Thoracic aorta (tissue), 2 donors: ENCODE measurements at places on chromosomes 7 and 10. TPM values are rescaled to one million over a fixed set of nuclear protein-coding genes. Genes with fewer than 3 reads are reported as not detected.

POP7 gene
- 21.0 TPM for total RNA-seq

CPED1 gene
- total RNA-seq: 77.4 TPM

SUMF2 gene
- 151 TPM for total RNA-seq

CDH23 gene
- 10.8 TPM for total RNA-seq

ABHD11 gene
- total RNA-seq: 16.9 TPM

DNA sequence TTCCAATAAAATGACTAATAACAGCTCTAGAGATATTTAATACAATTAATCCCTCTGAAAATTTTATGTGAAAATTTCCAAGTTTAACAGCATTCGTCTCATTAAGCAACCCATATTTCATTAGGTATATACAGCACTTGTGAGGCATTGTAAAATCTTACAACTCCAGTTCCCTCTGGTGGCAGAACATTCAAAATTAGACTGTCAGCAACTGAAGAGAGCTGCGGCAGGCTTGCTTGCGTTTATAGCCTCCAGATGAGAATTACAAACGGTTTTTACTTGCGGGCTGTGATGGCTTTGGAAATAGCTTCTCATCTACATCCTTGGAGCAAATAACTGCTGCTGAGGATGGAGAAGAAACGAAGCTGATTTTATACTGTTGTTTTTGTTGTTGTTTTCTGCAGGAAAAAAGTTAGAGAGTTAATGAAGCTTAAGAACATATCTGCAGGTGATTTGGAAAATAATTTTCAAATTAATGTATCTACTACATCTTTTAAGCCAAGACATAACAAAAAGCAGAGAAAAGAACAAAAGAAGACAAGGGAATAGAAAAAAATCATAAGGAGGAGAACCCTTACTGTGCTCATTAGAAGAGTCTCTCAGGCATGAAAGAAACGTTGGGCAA, 171.3 kb downstream of the MAGI2 start:
- no peaks in the 10 kb centered on the region for H3K27me3 ChIP-seq
- no peaks in the 10 kb centered on the region for H3K36me3 ChIP-seq
- H3K4me1 ChIP-seq: peaks cover 11% of the 10 kb centered on the region
- DNase-seq: no peak

DNA sequence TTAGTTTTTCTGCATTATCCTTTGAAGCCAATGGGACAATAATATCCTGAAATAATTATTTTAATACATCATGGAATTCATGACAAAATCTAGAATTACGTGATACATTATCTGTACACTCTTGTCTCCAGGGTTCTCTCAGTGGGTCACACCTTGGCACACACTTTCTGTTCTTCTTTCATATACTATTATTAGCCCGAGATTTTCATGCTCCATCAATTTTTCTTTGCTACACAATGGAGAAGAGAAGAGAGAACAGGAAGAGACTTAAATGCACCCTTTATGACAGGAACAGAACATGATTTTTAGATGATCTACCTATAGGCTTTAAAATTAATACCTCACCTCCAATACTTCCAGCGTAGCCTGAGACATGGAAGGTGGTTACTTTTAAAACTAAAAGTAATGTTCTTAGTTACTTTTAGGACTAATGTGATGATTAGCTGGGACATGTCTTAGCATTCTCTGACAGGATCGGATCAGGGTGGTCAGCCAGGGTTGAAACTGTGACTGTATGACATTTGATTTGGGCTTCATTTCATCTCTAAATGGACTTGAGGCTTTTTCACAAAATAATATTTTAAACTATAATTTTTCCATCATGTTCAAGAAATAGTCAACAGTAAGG, 148.2 kb upstream of the WNT16 start:
- H3K27ac ChIP-seq: no peak overlapping the region
- H3K36me3 ChIP-seq: no peaks in the 10 kb centered on the region
- no peak overlapping the region for H3K4me3 ChIP-seq

- peak overlapping the region; percentile 82 for H3K27ac ChIP-seq
- H3K4me3 ChIP-seq: no peak overlapping the region
- H3K27me3 ChIP-seq: no peaks in the 10 kb centered on the region
- H3K36me3 ChIP-seq: peaks cover 88% of the 10 kb centered on the region
- DNase-seq: peak; percentile 70
- H3K4me1 ChIP-seq: peaks cover 58% of the 10 kb centered on the region
These were observed 21.6 kb upstream of the LIMK1 start for GRCh38 chr7:74061840-74062539.

DNA sequence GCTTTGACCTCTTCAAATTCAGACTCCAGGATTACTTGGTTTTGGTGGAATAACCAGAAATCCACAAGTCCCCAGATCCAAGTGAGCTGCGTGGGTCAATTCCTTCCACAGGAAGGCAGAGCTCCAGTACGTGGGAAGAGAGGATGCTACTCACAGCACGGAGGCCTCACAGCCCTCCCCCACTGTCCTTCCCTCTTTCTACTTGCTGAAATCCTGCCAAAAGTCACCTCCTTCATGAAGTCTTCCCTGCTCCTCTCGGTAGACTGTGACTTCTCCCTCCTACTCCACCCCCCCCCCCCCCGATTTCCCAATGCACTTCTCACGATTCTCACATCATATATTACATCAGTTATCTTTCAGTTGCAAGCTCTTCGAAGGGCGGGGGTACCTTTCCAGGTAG, 12.3 kb downstream of the CAMK2G start:
- H3K36me3 ChIP-seq: peaks cover 14% of the 10 kb centered on the region
- H3K27me3 ChIP-seq: no peaks in the 10 kb centered on the region
- H3K27ac ChIP-seq: peak overlapping the region; percentile 90
- DNase-seq: no peak
- peaks cover 61% of the 10 kb centered on the region for H3K4me1 ChIP-seq
- no peak overlapping the region for H3K4me3 ChIP-seq

GRCh38 chr7:121304102-121304658, 24.6 kb upstream of the WNT16 start:
- no peak for DNase-seq
- H3K4me1 ChIP-seq: no peaks in the 10 kb centered on the region
- no peak overlapping the region for H3K27ac ChIP-seq
- H3K36me3 ChIP-seq: no peaks in the 10 kb centered on the region
- H3K4me3 ChIP-seq: no peak overlapping the region

- H3K4me1 ChIP-seq: no peaks in the 10 kb centered on the region
- H3K27ac ChIP-seq: no peak overlapping the region
- DNase-seq: no peak
- no peaks in the 10 kb centered on the region for H3K27me3 ChIP-seq
These were observed 26.2 kb downstream of the GRID1 start for GRCh38 chr10:86340176-86340990.

GRCh38 chr7:140017543-140017942, 45.2 kb downstream of the PARP12 start:
- no peaks in the 10 kb centered on the region for H3K36me3 ChIP-seq
- no peak overlapping the region for H3K27ac ChIP-seq

- H3K4me1 ChIP-seq: peaks cover 4% of the 10 kb centered on the region
- DNase-seq: no peak
- H3K4me3 ChIP-seq: no peak overlapping the region
- H3K27me3 ChIP-seq: no peaks in the 10 kb centered on the region
- no peaks in the 10 kb centered on the region for H3K36me3 ChIP-seq
These were observed 115.6 kb downstream of the REEP3 start for GRCh38 chr10:63636812-63637211.

DNA sequence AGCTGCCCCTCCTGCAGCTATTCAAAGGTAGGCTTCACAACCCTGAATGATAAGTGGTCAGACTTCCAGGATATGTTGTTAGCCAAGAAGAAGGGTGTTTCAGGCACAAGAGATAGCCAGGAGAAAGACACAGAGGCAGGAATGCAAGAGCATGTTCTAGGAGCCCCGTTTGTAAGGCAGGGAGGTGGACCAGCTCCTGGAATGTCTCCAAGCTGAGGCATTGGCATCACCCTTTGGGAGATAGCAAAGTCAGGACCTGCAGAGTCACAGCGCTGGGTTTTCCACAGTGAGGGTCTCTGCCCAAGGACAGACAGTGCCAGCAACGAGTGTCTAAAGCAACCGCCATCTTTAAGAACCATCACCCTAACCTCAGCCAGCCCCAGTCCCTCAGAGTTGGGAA, 484.5 kb upstream of the ZMIZ1 start:
- no peak overlapping the region for H3K27ac ChIP-seq
- no peak for DNase-seq
- no peaks in the 10 kb centered on the region for H3K27me3 ChIP-seq
- peaks cover 21% of the 10 kb centered on the region for H3K4me1 ChIP-seq
- H3K4me3 ChIP-seq: no peak overlapping the region

- no peak overlapping the region for H3K4me3 ChIP-seq
- H3K27ac ChIP-seq: no peak overlapping the region
- H3K4me1 ChIP-seq: peaks cover 14% of the 10 kb centered on the region
These were observed 213.3 kb downstream of the PLXDC2 start for GRCh38 chr10:20029523-20029922.

GRCh38 chr7:94706996-94707740, 51.2 kb upstream of the SGCE start:
- H3K27me3 ChIP-seq: no peaks in the 10 kb centered on the region
- DNase-seq: no peak
- no peaks in the 10 kb centered on the region for H3K36me3 ChIP-seq
- H3K27ac ChIP-seq: no peak overlapping the region
- H3K4me3 ChIP-seq: no peak overlapping the region

DNA sequence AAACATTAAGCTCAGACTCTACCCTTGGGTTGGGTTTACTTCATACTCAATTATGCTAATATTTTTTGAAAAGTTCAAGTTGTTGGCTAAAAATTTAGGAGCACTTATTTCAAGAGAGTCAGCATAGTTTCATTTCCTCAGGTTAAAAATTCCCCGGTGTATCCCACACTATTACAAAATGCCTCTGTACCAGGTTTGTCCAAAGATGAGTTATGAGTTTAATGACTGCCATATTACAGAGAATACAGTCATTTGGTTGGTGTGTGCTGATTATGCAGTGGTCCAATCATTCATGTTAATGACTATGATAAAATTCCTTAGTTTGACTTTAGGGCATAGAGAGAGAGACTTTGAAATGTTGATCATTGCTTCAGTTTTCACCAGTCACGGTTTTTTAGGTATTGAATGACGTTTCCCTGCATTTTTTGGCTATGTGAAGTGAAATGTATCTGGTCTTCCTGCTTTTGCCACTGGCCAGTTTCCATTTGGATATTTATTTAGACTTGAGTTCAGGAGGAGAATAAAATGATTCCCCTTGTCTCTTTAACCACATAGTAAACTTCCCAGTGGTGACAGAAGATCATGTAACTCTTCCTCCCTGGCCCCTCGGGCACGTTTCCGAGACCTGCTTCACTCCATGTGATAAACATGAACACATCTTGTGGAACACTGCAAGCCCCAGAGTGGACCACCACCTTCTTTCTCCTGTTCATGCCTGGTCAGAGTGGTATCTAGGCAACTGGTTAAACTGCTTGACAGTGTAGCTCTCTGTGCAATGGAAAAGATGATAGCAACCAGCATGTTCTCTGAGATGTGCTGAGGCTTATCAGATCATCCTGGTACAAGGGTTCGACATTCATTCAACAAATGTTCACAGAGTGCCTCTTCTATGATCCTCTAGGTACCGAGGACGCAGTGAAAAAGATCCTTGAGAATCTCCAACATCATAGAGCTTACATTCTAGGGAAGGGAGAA, 153.6 kb downstream of the CACNB2 start:
- H3K36me3 ChIP-seq: no peaks in the 10 kb centered on the region
- no peak for DNase-seq
- no peaks in the 10 kb centered on the region for H3K4me1 ChIP-seq
- no peaks in the 10 kb centered on the region for H3K27me3 ChIP-seq
- no peak overlapping the region for H3K27ac ChIP-seq

DNA sequence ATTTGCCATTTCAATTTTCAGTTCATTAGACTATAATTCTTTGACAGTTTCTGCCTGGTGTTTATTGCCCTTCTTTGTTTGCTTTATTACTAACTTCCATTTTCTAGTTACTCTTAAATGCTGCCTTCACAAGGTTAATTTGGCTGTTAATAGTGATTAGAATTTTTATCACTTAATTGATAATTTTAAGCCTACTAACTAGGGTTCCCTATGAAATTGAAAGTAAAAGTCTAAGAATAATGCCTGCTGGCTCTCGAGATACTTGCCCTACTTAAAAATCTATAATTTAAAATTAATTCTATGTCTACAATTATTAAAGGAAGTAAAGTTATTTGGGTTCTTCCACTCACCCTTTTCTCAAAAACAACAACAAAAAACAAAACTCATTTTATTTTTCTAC, 65.3 kb downstream of the C1GALT1 start:
- no peak overlapping the region for H3K27ac ChIP-seq
- H3K4me3 ChIP-seq: no peak overlapping the region
- H3K4me1 ChIP-seq: no peaks in the 10 kb centered on the region
- no peaks in the 10 kb centered on the region for H3K27me3 ChIP-seq
- DNase-seq: no peak
- no peaks in the 10 kb centered on the region for H3K36me3 ChIP-seq

DNA sequence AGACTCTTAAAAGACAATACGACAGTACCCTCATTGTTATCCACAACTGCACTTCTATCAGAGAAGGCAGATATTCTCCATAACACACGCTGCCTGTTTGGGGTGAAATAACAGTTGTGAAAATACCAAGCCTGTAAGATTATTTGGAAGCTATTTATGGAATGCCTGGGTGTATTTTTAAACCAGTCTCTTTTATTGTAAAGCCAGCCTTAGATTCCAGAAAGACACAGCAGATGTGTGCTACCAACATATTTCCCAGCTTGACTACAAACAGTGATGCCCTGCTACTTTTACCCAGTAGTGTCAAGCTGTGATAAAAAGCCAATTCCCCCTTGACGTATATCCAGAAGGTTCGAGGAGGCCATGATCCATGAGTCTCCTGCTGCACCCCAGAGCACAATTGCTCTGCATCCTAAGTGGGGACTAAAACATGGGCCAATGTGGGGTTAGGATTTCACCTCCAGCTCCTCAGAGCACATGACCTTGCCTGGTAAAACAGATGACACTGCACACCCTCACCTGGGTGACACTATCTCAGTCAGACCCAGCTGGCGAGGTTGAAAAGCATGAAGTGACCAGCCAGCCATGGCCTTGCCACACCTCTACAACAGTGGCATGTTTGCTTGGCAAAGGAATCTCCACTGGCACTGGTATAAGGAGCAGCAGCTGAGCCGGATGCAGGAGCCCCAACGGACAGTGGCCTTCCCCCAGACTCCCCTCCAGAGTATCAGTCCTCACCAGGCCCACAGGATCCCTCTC, 62.2 kb downstream of the GFRA1 start:
- H3K27ac ChIP-seq: no peak overlapping the region
- H3K4me3 ChIP-seq: no peak overlapping the region
- no peak for DNase-seq
- H3K4me1 ChIP-seq: peaks cover 5% of the 10 kb centered on the region
- no peaks in the 10 kb centered on the region for H3K36me3 ChIP-seq

DNA sequence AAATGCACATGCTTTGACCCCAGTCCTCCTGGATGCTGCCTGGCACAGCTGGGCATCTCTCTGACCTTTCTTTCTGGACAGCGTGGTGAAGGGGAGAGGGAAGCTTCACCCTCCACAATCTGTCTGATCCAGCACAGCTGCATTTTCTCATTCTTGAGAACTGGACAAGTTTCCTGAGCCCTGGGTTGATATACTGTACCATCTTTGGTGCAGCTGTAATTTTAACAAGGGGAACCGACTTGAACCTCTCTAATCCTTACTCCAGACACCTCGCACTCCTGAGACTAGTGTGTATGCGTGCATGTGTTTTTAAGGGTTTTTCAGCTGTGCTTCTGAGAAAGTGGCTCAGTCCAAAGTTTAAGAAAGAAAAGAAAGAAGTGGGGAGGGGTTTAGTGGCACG, 655.7 kb downstream of the INHBA start:
- DNase-seq: no peak
- H3K4me3 ChIP-seq: no peak overlapping the region
- no peaks in the 10 kb centered on the region for H3K27me3 ChIP-seq
- no peaks in the 10 kb centered on the region for H3K4me1 ChIP-seq
- H3K27ac ChIP-seq: no peak overlapping the region
- no peaks in the 10 kb centered on the region for H3K36me3 ChIP-seq
